ENCODE measurements at places on chromosomes 7 and 10.

DNA sequence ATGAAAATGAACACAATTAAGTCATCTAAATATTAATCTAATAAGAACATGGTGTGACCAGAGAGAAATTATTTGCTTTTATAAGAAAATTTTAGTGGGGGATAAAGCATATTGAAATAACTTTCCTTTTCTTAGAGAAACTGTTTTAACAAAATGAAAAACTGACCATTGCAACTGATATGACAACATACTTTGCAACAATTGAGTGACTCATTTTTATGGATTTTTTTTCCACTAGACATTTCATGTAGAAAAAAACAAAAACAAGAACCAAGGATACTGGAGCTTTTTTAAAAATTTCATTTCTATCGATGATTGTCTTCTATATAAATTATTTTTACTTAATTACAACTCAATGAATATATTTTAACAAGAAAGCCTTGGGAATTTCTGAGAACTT, 90.0 kb downstream of the C1GALT1 start:
- DNase-seq, result no peak

- no peak for DNase-seq
These were observed 20.4 kb upstream of the C10orf71 start for GRCh38 chr10:49278497-49278981.

GRCh38 chr7:76411626-76412025, 2.1 kb upstream of the SSC4D start:
- no peak for DNase-seq

DNA sequence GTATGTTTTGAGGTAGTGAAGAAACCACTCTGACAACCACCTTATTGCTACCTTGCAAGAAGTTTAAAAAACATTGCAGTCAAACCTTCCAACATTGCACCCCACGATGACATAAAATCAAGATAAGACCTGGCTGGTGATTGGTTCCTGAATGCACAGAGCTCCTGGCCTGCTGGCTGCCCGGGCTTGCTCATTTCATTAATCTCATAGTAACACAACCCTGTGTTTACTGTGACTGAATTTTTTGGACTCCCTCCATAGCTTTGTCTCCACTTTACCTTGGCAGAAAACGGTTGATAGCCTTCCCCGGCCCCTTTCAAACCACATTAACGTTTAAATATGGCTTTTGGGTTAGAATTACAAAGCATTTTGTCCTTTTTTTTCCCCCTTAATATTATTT, 27.5 kb downstream of the VWA2 start:
- DNase-seq, result no peak

- no peak for DNase-seq
These were observed 346.1 kb upstream of the ANKRD30A start for GRCh38 chr10:36779238-36779846.

DNA sequence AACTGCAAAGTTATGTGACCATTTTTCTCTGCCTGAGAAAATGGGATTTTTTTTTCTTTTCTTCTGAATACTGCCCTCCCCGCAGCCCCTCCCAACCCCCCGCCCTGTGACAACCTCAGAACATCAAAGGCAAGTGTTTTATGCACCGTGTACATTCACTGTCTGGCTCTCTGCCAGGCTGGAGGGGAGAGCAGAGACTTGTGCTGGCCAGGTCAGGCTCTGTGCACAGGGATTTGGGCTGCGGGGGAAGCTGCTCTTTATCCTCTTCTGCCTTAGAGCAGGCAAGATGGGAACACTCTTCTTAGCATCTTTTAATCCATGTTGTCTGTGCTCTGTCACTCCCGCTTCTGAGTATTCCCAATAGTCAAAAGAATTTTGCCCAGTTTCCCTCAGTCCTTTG, 195.1 kb downstream of the CCSER2 start:
- no peak for DNase-seq

DNA sequence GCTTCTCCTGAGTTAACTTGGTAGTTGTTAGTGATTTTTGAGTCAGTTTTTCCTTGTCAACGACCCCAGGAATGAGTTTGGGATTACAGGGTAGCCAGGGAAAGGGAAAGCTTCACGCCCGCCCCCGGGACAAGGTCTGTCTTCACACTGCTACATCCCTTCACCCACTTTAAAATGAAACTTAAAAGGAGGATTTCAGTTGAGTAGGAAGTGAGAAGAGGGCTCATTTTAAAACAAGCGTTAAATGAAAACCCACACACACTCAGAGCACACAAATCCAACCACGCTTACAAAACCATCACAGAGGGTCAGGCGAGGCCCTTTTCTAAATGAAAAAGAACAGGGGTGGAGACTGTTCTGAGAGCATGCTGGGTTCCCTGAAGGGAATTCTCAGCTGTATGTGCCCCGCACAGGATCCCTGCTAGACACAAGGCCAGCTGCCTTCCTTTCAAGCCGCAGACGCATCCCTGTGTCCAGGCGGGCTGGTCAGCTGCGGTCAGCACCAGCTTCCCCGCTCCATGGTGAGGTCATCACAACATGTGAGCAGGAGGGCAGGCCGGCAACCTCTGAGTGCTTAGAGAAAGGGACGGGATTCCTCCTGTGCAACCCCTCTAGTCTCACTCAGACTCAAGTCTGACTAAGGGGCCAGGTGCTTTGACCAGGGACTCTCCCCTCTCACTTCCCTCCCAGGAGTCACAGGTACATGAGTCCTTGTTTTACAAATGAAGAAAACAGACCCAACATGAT, 111.8 kb downstream of the EGFR start:
- peak; percentile 15 for DNase-seq

DNA sequence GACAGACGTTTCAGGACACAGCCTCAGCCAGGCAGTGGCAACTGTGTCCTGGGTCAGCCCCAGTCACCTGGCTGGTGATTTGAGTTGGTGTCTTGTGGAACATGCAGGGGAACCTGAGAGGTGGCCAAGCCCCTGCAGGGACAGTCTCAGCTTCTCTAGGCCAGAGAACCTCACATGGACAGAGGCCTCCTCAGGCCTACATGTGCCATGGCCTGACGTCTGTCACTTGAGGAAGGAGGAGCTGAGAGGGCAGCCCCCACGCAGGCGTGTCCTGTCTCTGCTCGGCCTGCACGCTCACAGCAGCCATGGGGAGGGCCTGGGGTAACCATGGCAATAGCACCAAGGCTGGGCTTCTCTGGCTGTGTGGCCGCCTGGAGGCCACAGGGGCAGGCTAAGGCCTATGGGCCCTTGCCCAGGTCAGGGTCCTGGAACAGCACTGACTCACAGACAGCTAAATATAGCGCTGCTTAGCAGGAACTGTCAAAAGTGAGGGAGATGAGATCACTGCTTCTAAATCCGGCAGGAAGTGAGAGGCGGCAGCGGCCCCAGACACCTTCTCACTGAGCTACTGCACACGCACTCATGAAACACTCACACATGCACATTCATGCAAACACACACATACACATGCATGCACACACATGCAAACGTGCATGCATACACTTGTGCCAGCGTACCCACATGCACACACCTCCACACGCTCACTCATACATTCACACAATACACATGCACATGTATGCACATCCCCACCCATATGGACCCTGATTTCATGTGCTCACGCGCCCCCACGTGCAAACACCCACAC, 57.0 kb downstream of the YKT6 start:
- DNase-seq, result peak; percentile 90

- no peak for DNase-seq
These were observed 242.7 kb upstream of the SEMA3C start for GRCh38 chr7:81161451-81162075.

DNA sequence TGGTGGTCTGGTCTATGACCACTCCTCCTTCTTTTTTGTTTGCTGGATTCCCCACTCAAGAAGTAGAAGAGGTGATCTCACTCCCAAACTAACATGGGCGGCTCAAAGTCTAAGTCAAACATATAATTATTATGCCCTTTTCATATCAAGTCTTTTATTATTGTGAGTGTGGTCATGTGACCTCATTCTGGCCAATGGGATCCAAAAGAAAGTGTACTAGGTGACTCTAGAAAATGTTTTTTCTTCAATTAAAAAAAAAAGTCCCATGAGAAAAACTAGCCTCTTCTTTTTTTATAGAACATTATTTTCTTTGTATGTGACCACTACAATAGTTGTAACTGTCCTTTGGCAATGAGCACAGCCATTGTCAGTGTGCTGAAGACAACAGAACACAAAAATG, 772.7 kb downstream of the KCNMA1 start:
- DNase-seq, result no peak

GRCh38 chr10:90734415-90734814, 123.4 kb downstream of the HTR7 start:
- DNase-seq, result no peak

DNA sequence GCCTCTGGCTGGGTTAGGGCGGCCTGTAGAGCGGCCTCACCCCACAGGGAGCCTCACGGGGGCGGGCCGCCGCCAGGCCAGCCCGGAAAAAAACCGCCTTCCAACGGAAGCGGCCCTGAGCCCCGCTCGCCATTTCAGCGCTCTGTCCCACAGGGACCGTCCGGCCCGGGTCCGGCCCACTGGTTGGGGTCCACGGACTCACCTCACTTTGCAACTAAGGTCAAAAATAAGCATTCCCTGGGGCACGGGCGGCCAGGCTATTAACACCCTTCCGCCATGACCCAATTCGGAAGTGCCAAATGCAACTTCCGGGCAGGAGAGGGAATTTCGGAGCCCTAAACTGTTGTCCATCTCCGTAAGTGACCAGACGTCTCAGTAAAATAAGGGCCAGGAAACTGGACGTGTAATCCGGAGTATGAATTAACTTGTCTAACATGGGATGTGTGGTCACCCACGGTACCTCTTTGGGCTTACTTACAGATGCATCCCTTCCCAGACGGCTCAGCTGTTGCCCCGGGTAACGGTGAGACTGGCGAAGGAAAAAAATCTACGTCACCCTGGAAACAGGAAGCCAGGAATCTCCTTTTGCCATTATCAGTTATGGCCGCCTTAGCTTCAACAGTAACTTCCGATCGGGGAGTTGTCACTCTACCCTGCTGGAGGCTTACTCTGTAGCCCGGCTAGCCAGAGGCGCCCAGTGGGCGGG, at the start of gene BBIP1:
Gene BBIP1, minus strand, starts transcription at position 538 of the 706 bp plus-strand sequence. CDS start 1,023 bp downstream, outside the sequence.
- DNase-seq, result no peak

DNA sequence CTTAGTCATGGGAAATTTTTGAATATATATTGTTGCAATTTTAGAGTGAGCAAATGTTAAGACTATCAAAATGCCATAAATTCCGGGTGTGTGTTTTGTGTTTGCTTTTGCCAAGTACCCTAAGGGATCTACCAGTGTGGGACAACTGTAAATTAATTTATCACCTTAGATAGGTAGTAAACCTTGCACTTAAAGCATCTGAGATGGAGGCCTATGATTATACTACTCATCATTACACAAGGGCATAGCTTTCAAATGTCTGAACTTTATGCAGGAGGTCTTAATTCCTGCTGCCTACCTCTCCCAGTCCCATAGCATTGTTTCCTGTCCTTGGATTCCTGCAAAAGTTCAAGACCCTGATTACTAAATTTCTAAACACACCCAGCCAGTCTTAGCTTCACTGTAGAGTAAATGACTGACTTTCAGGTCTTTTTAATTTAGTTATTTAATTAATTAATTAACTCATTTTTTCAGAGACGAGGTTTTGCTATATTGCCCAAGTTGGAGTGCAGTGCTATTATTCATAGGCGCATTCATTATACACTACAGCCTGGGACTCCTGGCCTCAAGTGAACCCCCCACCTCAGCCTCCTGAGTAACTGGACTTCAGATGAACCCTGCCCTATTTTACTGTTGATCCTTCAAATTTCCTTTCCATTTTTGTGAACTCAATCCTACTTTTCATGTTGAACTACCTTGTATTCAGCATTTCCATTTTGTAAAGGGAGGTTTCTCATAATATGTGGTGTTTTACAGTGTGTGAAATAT, 47.0 kb downstream of the THSD7A start:
- DNase-seq, result no peak

GRCh38 chr10:113713640-113713982, 33.9 kb downstream of the CASP7 start:
- DNase-seq, result no peak

DNA sequence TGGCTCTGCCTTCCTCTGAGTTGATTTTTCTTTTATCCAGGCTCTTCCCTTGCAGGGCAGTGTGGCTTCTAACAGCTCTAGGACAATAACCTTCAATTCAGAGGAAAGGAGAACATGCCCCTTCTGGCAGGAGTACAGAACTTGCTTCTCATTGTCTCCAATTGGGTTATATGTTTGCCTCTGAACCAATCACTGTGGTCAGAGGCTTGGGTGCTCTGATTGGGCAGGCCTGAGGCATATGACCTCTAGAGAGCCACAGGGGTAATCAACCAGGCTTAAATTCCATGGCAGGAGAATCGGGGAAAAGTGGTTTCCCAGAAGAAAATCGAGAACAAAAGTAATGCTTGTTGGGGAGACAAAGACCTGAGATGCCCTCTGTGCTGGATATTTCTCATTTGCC, 240.0 kb downstream of the REEP3 start:
- DNase-seq, result no peak

GRCh38 chr7:83326223-83326622, 163.5 kb upstream of the PCLO start:
- no peak for DNase-seq

DNA sequence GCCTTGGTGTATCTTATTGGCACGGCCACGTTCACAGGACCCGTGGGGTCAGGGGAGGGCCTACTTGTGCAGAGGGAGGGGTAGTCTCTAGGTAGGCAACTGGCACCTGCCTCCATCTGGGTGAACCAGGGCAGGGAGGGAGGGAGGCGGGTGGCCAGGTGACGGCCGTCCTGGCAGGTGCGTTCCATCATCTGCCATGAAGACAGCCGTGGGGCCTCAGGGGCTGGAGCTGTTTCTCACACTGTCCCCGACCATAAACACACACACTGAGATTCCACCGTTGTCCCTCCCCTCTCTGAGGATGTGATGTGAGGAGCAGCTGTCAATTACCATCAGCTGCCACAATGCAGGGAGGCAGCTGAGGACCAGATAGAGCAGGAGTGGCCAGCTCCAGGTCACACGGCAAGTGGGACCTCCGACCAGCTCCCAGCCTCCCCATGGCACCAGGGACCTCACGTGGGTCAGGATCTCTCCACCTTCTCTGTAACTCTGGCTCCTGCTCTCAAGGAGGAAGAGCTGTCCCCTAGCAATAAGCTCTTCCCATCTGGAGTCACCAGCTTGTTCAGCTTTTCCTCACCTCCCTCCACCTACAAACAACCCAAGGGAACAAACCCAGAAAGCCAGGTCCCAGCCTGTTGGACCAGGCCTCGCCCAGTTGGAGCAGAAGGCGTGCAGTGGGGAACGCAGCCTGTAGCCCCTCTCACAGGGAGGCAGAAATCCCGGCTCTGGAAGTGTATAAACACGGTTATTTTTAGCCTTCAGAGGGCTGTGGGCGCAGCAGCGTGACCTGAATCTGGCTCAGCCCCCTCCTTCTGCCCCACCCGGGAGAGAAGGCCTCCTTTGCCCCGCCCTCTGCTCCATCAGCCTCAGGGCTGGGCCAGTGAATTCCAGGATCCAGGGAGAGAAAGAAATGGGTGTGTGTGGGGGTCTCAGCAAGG, 33.1 kb downstream of the ZMIZ1 start:
- no peak for DNase-seq

- no peak for DNase-seq
These were observed 113.3 kb downstream of the DOCK4 start for GRCh38 chr7:112092709-112093395.

DNA sequence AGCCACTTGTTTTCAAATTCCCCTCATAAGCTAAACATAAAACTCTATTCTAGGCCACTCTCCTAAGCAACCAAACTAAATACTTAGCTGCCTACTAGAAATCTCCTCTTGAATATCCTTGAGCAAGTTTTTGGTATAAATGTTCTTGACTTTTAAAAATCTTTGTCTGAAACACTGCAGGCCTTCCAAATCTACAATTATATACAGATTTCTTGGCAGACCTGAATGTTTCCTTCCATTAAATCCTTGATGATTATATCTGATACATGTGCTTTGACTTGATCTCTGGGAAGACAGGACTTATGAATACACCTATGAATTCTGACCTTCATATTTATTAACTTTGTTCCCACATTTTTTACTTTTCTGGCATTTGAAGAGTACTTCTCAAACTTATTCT, 314.5 kb downstream of the CACNA2D1 start:
- DNase-seq, result no peak
